Activated CD4-positive, alpha-beta memory T cell treated with anti-CD3 and anti-CD28 coated beads for 36 hours (primary cell): ENCODE measurements at places on chromosomes 1 and 21. TPM values are rescaled to one million over a fixed set of nuclear protein-coding genes. Genes with fewer than 3 reads are reported as not detected.

GRCh38 chr1:25820247-25821111 is 725 bp downstream of the MTFR1L start:
- peak; percentile 84 for DNase-seq
- H3K4me3 ChIP-seq, result peak overlapping the region; percentile 95
- H3K4me1 ChIP-seq, result peaks cover 33% of the 10 kb centered on the region
- H3K27ac ChIP-seq, result peak overlapping the region; percentile 89
- H3K27me3 ChIP-seq, result no peaks in the 10 kb centered on the region

GSTM1 gene
- 0.22 TPM for total RNA-seq

IFNAR2 gene
- 29.9 TPM for total RNA-seq

GRCh38 chr1:220797553-220797952 is 10.8 kb downstream of the MTARC1 start:
- no peak for DNase-seq
- H3K27me3 ChIP-seq, result no peaks in the 10 kb centered on the region
- H3K4me3 ChIP-seq, result no peak overlapping the region
- no peaks in the 10 kb centered on the region for H3K36me3 ChIP-seq

GRCh38 chr1:41665962-41666917 is 181.8 kb upstream of the EDN2 start:
- H3K4me3 ChIP-seq, result peak overlapping the region; percentile 1
- H3K4me1 ChIP-seq, result peaks cover 80% of the 10 kb centered on the region
- peaks cover 3% of the 10 kb centered on the region for H3K36me3 ChIP-seq

DNA sequence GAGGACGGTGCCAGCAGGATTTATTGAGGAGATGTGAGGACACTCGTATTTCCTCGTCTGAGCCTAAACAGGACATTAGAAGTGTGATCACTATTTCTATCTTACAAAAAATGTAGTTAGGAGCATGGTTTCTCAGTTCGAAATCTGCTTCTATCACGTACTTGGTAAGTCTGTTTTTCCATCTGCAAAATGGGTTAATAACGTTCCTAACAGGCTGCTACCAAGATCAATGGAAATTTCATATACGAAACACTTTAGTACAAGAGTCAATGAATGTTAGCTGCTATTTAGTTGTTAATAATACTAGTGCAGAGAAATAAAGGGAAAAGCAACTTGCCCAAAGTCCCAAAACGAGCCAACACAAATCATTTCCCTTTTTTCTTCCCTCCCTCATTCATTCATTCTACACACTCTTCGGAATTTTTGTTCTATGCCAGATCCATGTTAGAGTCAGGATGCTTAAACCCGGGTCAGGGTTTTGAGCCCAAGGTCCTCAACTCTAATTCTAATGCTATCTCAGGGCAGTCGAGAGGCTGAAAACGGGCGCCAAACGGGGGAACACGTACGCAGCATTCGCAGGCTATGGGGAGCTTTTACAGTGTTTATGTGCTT is 608 bp downstream of the SNRNP40 start:
- no peak overlapping the region for H3K27ac ChIP-seq
- H3K4me1 ChIP-seq, result peaks cover 32% of the 10 kb centered on the region
- no peak overlapping the region for H3K4me3 ChIP-seq
- H3K36me3 ChIP-seq, result peaks cover 18% of the 10 kb centered on the region
- no peaks in the 10 kb centered on the region for H3K27me3 ChIP-seq
- DNase-seq, result no peak

DNA sequence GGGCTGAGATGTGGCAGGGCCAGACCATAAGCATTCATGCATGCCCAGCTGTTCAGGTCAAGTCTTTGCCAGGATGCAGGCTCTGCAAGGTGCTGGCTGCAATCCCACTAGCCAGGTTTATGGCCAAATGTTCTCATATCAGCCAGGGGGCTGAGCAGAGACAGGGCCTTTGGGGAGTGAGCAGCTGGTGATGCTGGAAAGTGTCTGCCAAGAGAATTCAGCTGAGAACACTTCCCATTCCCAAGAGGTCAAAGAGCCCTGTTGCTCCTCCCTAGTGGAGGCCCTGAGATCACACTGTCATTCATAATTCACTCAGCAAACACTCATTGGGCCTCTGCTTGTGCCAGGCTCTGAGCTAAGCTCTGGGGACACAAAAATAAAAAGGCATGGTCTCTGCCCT is 150.3 kb downstream of the DMRTA2 start:
- no peaks in the 10 kb centered on the region for H3K4me1 ChIP-seq
- H3K27ac ChIP-seq, result no peak overlapping the region
- H3K27me3 ChIP-seq, result peaks cover 4% of the 10 kb centered on the region
- H3K4me3 ChIP-seq, result no peak overlapping the region
- H3K36me3 ChIP-seq, result no peaks in the 10 kb centered on the region

DNA sequence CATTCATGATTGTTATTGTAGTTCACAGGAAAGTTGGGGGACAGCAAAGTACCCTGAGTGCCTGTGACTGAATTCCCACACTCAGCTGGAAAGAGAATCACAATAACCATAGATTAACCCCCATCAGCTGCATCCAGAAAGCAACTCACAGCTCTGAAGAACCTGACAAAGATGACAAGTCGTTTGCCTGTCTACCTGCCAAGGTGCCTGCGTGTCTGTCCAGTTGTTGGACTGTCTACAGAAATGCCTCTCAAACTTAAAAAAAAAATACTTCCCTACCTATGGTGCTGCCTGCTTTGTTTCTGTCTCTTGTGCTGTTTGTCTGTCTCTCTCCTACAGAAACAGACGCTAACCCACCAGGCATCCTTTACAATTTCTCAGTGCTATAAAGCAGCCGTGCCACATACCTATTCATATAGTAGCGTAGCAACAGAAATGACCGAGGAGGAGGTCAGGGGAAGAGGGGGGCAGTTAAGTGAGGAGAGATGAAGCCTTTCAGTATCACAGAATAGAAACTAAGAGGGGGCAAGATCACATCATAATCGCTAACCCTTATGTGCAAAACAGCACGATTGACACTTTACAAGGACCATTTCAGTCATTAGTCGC is 154.6 kb upstream of the HMGB4 start:
- no peak overlapping the region for H3K4me3 ChIP-seq
- H3K4me1 ChIP-seq, result no peaks in the 10 kb centered on the region
- DNase-seq, result no peak
- no peak overlapping the region for H3K27ac ChIP-seq
- peaks cover 24% of the 10 kb centered on the region for H3K27me3 ChIP-seq

DNA sequence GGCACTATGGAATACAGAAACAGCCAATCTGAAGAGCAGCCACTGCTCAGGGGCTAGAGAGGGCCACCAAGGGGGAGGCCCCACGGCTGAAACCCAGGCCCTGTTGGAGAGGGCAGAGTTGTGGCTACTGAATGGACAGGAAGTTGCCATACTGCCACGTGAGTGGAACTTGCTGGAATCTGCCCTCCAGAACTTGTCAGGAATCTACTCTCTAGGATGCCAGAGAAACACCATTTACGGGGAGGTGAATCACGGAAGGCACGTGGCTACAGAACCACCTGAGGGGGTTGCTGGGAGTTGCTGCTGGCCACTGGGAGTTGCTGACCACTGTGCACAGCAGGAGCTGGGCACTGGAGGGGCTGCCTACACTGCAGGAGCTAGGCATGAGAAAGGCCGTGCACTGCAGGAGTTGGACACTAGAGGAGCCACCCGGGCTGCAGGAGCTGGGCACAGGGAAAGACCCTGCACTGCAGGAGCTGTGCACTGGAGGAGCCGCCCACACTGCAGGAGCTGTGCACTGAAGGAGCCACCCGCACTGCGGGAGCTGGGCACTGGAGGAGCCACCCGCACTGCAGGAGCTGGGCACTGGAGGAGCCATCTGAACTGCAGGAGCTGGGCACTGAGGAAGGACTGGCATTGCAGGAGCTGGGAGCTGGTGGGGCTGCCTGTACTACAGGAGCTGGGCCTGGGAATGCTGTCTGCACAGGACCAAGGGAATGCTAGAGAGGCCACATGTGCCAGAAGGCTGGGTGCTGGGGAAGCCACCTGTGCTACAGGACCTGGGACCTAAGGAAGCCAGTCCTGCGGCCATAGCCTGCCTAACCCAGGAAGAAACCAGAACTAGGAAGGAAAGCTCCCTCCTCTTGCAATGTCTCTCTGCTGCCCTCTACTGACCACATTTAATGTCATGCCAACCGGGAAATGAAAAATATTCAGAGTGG is 343.4 kb downstream of the MATN1 start:
- no peaks in the 10 kb centered on the region for H3K36me3 ChIP-seq
- H3K4me1 ChIP-seq, result peaks cover 2% of the 10 kb centered on the region
- no peak overlapping the region for H3K4me3 ChIP-seq
- H3K27me3 ChIP-seq, result peaks cover 9% of the 10 kb centered on the region

GRCh38 chr1:204506969-204507316 is 9.3 kb upstream of the MDM4 start:
- H3K4me1 ChIP-seq, result peaks cover 24% of the 10 kb centered on the region
- H3K27ac ChIP-seq, result peak overlapping the region; percentile 98
- DNase-seq, result peak; percentile 93
- peak overlapping the region; percentile 91 for H3K4me3 ChIP-seq

GRHL3 gene
- not detected for total RNA-seq

DNA sequence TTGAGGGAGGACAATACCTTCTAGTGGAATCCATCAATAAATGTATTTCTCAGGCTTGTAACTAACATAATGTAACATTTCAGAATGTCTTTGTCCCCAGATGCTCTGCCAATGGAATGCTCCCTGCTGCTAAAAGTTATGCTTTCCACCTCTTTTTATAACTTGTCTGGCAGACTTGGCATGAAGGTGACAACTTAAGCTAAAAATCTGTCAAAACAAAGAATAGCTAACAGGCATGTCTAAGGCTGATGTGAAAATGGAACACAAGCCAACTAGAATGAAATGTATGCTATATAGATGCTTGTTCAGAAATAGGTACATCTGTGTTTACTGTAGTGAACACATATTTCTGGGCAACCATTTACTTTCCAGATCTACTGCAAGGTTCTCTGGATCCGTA is 467.9 kb downstream of the MRPL39 start:
- no peaks in the 10 kb centered on the region for H3K36me3 ChIP-seq
- no peak overlapping the region for H3K27ac ChIP-seq
- no peak for DNase-seq
- H3K4me3 ChIP-seq, result no peak overlapping the region

- H3K36me3 ChIP-seq, result no peaks in the 10 kb centered on the region
- H3K4me1 ChIP-seq, result peaks cover 18% of the 10 kb centered on the region
- H3K4me3 ChIP-seq, result no peak overlapping the region
- DNase-seq, result no peak
- peak overlapping the region; percentile 44 for H3K27ac ChIP-seq
- peaks cover 7% of the 10 kb centered on the region for H3K27me3 ChIP-seq
Measured at GRCh38 chr1:44048532-44049215, 17.4 kb upstream of the SLC6A9 start.

DNA sequence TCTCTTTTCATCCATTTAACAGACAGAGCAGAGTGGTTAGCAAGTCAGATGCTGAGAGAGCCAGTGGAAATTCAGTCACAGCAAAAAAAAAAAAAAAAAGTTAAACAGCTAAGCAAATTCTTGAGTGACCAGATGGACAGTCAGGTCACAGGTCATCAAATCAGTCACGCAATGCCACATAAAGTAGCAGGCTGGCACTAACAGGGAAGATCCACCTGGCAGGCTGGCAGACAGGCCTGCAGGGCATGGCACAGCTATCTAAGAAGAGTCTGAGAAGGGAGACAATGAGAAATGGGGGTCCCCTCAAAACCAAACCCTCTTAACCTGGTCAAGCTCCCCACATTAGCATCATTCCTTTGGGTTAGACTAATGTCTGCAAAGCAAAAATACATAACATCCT is 371.9 kb downstream of the TTLL7 start:
- H3K27me3 ChIP-seq, result no peaks in the 10 kb centered on the region
- H3K27ac ChIP-seq, result no peak overlapping the region
- H3K4me1 ChIP-seq, result no peaks in the 10 kb centered on the region
- no peak for DNase-seq
- H3K4me3 ChIP-seq, result no peak overlapping the region

GRCh38 chr21:36163750-36164741 is 7.4 kb downstream of the DOP1B start:
- no peak for DNase-seq
- H3K4me1 ChIP-seq, result peaks cover 9% of the 10 kb centered on the region
- H3K27ac ChIP-seq, result no peak overlapping the region
- H3K4me3 ChIP-seq, result no peak overlapping the region
- no peaks in the 10 kb centered on the region for H3K27me3 ChIP-seq

GRCh38 chr1:60419023-60419422 is 345.5 kb upstream of the C1orf87 start:
- no peak for DNase-seq
- no peak overlapping the region for H3K27ac ChIP-seq
- H3K27me3 ChIP-seq, result no peaks in the 10 kb centered on the region
- no peaks in the 10 kb centered on the region for H3K4me1 ChIP-seq
- H3K4me3 ChIP-seq, result no peak overlapping the region
- no peaks in the 10 kb centered on the region for H3K36me3 ChIP-seq

BCL2L15 gene
- 0.22 TPM for total RNA-seq

DNA sequence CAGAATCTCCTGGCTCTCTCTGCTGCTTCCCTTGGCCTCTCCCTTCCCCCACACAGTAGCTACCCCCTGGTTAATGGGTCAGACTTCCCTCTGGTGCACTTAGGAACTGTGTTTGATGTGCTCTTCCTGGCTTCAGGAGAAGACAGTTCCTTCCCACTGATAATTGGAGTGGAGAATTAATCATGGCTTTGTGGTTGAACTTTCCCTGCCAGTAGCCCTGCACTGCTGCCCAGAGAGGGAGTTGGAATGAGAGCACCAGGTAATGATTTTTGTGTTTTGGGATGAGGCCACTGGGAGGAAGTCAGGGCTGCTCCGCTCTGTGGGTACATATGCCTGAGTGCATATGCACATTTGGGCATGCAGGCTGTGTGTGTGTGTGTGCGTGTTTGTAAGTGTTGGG is 39.7 kb upstream of the PADI2 start:
- peaks cover 7% of the 10 kb centered on the region for H3K27me3 ChIP-seq
- no peaks in the 10 kb centered on the region for H3K4me1 ChIP-seq
- no peak overlapping the region for H3K4me3 ChIP-seq

RIIAD1 gene
- not detected for total RNA-seq

PRR9 gene
- not detected for total RNA-seq

GRCh38 chr1:8970870-8971337 is 25.2 kb downstream of the CA6 start:
- peak overlapping the region; percentile 87 for H3K27ac ChIP-seq
- peak overlapping the region; percentile 91 for H3K4me3 ChIP-seq
- H3K36me3 ChIP-seq, result peaks cover 6% of the 10 kb centered on the region
- H3K27me3 ChIP-seq, result no peaks in the 10 kb centered on the region
- H3K4me1 ChIP-seq, result peaks cover 42% of the 10 kb centered on the region

DNA sequence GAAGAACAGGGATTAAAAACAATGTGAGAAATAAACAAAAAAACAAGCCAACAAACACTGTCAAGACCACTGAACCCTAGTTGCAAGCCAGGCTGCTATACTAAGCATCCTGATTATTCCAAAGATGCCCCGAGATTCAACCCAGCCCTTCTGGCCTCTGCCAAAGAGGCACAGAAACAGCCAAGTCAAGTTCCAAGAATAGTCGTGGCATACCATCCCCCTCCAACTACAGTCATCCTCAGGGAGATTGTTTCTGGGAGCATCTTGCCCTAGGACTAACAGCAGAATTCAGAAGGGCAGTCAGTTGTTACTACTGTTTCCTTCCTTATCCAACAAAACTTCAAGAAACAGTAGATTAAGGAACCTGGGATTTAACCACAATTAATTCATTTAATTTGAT is 52.3 kb downstream of the ABL2 start:
- H3K27ac ChIP-seq, result no peak overlapping the region
- DNase-seq, result no peak
- peaks cover under 1% of the 10 kb centered on the region for H3K4me1 ChIP-seq
- H3K27me3 ChIP-seq, result no peaks in the 10 kb centered on the region

SPRR5 gene
- total RNA-seq, result not detected

- no peak for DNase-seq
- no peaks in the 10 kb centered on the region for H3K36me3 ChIP-seq
- no peaks in the 10 kb centered on the region for H3K4me1 ChIP-seq
- peaks cover 11% of the 10 kb centered on the region for H3K27me3 ChIP-seq
Measured at GRCh38 chr1:201369209-201369608, 8.3 kb downstream of the TNNT2 start.

- DNase-seq, result no peak
- peaks cover 2% of the 10 kb centered on the region for H3K36me3 ChIP-seq
- H3K27me3 ChIP-seq, result peaks cover 22% of the 10 kb centered on the region
- no peak overlapping the region for H3K4me3 ChIP-seq
- no peaks in the 10 kb centered on the region for H3K4me1 ChIP-seq
- H3K27ac ChIP-seq, result no peak overlapping the region
Measured at GRCh38 chr1:17148950-17149608, 29.8 kb upstream of the PADI2 start.
